Skin of body (tissue), 3 donors: ENCODE measurements at places on chromosomes 2 and 18. TPM values are rescaled to one million over a fixed set of nuclear protein-coding genes. Genes with fewer than 3 reads are reported as not detected.

- DNase-seq: peak; percentile 87
Observed at GRCh38 chr2:174777347-174778084, 13.2 kb upstream of the CHRNA1 start.

Gene KIAA2012
- 0.10 TPM for total RNA-seq

Gene TUBB6
- 188 TPM for total RNA-seq

Gene FAM228A
- 0.69 TPM for total RNA-seq

Gene ASTL
- total RNA-seq: 0.30 TPM

Gene TMEM150A
- total RNA-seq: 3.3 TPM

Gene DSC3
- 226 TPM for total RNA-seq

DNA sequence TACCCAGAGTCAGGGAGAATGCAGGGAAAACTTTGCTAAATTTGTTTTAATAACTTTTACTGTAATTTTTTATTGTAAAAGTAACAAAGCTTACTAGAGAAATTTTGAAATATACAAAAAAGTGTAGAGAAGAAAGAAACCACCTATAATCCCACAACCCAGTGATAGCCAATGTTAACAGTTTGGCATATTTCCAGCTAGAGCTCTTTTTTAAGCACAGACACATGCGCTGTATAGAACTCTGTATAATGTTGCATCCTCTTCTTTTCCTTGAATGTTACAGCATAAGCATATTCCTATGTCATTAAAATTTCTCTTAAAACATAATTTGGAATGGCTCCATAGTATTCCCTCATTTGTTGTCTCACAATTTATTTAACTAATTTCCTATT, 37.4 kb upstream of the EPAS1 start:
- DNase-seq: no peak

Gene SMYD1
- 15.7 TPM for total RNA-seq

DNA sequence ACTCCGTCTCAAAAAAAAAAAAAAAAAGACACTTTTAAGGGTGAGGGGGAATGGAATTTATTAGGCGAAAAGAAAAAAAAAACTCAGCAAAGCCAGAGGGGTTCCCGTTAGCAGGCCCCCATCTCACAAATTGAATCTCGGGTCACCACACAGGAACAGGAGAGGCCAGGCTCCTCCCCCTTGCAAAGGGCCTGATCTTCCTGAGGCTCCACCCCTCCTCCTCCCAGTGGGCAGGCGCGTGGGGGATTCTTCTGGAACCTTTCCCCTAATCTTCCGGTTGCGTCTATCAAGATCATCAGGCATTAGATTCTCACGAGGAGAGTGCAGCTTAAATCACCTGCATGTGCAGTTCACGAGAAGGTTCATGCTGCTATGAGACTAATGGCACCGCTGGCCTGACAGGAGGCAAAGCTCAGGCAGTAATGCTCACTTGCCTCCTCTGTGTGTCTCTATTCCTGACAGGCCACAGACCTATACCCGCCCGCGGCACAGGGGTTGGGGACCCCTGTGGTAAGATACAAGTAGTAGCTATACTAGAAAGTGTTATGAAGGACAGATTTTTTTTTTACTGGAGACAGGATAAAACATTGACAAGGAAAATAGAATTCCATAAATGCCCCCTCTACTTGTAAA, 45.8 kb downstream of the TAF4B start:
- no peak for DNase-seq

DNA sequence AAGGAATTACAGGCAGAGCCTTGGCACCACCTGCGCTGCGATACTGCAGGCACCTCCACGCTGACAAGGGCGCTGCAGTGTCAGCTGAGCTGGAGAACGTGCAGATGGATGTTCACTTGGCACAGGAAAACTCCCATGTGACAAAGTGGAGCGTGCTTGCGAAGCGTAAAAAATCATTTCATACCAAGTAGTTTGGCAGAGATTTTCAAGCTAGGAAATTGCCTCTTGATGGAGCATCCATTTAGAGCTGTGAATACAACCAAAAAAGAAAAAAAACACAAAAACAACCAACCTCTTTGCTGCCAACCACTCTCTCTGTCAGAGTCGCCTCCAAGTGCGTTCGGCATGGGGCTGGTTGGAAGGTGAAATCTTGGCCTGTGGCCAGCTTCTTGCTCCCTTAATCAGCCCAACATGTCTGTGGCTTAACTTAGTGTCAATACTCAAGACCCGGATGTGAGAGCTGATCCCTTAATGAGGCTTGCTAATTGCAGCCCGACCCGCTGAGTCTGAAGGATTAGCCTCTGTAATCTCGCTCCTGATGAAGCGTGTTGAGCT, 38.1 kb downstream of the ACOXL start:
- DNase-seq: peak; percentile 73

Gene ARHGEF4
- 19.9 TPM for total RNA-seq

Gene ANKRD30B
- 0.20 TPM for total RNA-seq

DNA sequence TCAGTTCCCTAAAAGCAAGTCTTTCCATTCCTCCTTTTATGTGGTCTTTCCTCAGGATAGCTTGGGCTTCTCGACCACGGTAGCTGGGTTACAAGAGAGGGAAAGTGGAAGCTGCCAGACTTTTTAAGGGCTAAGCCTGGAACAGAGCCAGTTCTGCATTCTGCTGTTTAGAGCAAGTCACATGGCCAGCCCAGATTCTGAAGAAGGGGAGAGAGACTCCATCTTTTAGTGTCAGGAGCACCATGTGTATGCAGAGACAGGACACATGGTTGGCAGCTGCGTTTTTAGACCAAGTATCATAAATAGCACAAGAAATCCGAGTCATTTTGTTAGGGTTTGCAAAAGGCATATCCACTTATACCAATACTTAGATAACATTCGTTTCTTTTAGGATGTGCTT, 4.7 kb downstream of the HMSD start:
- peak; percentile 49 for DNase-seq

GRCh38 chr2:219998107-219998506, 370.7 kb downstream of the SLC4A3 start:
- peak; percentile 72 for DNase-seq

DNA sequence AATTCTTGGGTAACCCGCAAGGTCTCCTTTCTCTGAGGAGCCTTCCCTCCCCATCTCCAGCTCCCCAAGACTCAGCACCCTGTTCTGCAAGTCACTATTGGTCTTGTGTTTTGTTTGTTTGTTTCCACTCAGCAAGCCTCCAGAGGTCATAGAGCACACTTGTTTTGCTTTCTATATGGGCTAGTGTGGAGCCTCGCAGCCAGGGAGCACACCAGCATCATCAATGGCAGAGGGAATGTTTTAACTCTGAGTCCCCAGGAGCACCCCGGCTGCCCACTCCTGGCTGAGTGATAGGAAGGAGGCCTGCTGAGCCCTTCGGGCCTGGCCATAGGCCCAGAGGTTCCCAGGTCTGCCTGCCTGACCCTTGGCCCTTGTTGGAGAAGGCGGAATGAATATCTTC, 36.6 kb downstream of the GLI2 start:
- no peak for DNase-seq

Gene WNT6
- total RNA-seq: 1.7 TPM

DNA sequence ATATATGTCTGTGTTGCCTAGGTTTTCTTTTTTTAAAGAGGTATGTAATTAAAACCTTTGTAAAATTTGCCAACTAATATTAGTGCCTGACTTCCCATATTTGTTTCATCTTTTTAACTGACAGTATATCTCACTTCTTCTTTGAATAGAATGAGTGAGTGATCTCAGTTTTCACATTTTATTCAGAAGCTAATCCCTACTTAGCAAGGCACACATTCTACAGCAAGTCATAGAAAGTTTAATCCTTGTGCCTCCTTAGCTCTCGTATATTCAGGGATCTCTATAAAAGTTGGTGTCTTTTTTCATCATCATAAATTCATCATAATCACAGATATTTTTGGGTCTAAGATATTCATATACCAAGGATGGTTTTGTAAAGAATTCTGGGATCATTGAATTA, 66.6 kb downstream of the RIF1 start:
- no peak for DNase-seq

DNA sequence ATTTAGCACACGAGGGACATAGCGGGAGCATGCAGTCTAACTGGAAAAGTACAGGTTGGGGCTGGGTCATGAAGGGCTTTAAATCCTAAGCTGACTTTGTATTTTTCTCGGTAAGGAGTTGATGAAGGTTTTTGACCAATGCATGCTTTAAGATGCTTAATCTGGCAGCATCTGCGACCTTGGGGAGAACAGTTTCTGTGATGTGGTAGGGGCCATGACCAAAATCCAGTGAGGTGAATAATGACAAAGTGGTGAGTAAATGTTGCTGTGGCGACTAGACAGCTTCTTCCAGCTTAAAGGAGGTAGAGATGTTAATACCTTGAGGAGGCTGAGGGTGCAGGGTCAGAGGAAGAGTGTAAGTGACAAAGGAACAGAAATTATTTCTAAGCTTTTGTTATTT, 174.6 kb upstream of the ALPP start:
- no peak for DNase-seq

Gene CHST9
- 0.39 TPM for total RNA-seq

DNA sequence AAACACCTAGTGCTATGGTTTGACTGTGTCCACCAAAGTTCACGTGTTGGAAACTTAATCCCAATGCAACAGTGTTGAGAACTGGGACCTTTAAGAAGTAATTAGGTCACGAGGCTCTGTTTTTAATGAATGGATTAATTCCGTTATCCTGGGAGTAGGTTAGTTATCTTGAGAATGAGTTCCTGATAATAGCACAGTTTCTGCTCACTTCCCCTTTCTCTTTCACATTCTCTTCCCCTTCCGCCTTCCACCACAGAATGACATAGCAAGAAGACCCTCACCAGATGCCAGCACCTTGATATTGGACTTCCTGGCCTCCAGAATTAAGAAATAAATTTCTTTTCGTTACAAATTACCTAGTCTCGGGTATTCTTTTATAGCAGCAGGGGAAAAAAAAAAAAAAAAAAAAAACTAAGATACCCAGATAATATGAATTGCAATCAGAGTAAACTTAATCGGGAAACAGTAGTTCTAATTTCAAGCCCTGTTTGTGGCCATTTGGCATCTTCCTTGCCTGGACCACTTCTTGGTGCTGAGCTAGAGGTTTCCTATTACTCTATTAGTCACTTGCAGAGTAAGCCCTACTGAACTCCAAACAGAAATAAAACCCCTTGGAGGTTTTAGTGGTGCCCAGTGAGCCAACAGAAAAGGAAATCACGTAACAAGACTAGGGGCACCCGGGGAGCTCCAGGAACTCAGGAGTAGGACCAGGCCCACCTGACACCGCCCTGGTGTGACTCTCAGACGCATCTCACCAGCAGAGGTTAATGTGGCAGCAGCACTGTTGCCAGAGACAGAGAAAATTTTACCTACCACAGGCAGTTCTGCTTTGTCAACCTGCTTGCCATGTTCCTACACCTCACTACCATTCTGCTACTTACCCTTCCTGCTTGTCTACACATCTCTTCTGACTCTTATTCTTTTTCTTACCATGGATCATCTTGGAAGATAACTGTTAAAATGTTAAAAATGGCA, 147.6 kb upstream of the CAB39 start:
- no peak for DNase-seq

- DNase-seq: no peak
Observed at GRCh38 chr2:155372969-155373368, 674.5 kb downstream of the KCNJ3 start.

GRCh38 chr2:65061146-65061909, 5.1 kb downstream of the CEP68 start:
- DNase-seq: no peak

DNA sequence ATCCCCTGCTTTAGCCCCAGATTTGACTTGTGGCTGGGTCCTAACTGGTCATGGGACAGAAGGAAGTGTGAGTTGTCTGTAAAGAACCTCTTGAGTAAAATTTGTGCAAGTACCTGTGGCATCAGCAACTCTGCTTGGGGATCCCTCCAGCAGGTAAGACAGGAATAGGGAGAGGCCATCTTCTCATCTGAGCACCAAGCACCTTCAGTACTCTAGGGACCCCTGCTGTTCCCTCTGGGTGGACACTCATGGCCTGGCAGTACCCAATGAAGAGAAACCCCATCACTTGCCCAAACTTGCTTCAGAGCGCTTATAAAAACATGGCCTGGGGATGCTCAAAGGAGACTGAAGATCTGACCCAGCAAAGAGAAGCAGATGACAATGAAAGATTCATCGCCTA, 297.8 kb downstream of the SP3 start:
- no peak for DNase-seq

DNA sequence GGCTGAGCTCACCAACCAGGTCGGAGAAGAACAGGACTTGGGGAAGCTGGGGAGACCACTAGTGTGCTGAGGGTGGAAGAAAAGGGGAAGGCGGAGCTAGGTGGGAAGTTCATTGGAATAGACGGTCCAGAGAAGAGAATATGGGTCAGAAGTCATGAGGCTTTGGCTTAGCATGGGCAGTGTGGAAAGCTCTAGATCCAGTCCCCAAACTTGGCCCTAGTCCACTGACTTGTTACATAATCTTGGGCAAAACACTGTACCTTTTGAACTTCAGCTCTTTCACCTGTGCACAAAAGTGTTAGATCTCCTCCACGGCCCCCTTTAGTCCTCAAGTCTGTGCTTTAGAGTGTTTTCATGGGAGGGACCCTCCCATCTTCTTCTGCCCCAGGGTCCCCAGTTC, 10.7 kb downstream of the GCKR start:
- DNase-seq: no peak

DNA sequence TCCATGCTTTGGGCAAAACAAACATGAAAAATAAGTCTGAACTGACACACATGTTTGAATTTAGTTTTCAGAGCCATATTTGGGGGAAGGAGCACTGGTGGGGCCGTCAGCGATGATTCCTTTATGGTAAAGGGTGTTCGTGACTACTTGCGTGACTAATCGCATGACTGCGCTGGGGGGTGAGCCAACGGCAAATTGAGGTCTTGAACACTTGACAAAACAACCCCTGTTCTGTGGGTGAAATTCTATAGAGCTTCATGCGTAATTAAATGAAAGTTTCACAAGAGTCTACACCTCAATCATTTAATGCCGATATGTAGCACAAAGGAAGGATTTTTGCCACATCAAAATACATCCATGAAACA, 127.5 kb upstream of the CYP1B1 start:
- DNase-seq: no peak

DNA sequence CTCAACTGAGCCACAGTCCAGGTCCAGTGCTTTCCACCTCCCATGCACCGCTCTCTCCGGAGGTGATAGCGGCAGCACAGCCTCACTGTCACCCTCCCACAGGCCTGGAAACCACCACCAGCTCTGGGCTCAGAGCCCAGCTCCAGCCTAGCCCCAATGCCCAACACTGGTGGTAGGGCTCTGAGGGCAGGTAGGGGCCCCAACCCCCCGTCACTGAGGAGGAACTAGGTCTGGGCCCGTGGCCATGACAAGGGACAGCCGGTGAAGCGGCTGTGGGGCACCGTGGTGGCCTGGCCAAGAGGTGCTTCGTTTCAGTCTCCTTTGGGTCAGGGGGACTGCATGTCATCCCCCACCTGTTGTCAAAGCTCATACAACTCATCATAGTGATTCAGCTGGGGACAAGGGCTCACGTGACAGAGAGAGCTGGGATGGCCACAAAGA, 5.5 kb upstream of the TMEM214 start:
- DNase-seq: no peak
